ENCODE measurements at places on chromosomes 3 and 15. TPM values are rescaled to one million over a fixed set of nuclear protein-coding genes. Genes with fewer than 3 reads are reported as not detected.

- no peaks in the 10 kb centered on the region for H3K36me3 ChIP-seq
- H3K27me3 ChIP-seq, result no peaks in the 10 kb centered on the region
- H3K4me1 ChIP-seq, result no peaks in the 10 kb centered on the region
- H3K4me3 ChIP-seq, result no peak overlapping the region
- DNase-seq, result no peak
These were observed 260.4 kb upstream of the KCNMB2 start for GRCh38 chr3:178275793-178276192.

GRCh38 chr3:149280671-149281349 is 52.6 kb downstream of the TM4SF18 start:
- H3K27ac ChIP-seq, result no peak overlapping the region
- H3K4me3 ChIP-seq, result no peak overlapping the region
- H3K4me1 ChIP-seq, result no peaks in the 10 kb centered on the region
- H3K27me3 ChIP-seq, result no peaks in the 10 kb centered on the region

GRCh38 chr3:26638113-26638512 is 15.5 kb downstream of the LRRC3B start:
- no peaks in the 10 kb centered on the region for H3K27me3 ChIP-seq
- H3K4me1 ChIP-seq, result no peaks in the 10 kb centered on the region
- no peak overlapping the region for H3K4me3 ChIP-seq
- no peak for DNase-seq
- H3K36me3 ChIP-seq, result no peaks in the 10 kb centered on the region
- no peak overlapping the region for H3K27ac ChIP-seq

DNA sequence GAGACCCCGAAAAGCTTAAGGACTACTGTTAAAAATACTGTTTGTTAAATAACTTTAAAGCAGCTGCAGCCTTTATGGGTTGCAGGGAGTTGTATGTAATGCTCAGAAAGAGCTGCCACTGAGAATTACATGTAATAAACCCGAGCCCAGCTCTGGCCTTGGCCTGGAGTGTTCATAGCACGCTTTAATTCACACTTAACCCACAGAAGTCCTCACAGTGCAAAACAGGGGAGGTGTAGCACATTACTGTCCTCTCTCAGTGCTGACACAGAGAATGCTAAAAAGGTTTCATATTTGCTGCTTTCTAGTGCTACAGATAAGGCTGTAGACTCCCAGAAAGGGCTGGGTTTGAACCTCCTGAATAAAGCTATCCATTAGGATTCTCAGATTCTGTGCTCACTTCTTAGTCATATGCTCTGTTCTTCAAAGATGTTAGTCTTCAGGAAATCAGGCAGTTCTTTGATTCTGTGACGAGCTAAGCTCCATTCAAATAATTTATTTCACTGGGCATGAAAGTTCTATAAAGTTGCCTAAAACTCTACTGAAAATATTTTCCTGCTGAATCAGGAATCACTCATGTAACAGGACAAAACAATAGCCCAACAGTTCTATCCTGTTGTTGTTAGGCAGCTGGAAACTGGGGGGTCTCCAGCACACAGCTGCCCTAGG is 108.0 kb downstream of the SENP2 start:
- H3K36me3 ChIP-seq, result no peaks in the 10 kb centered on the region
- H3K27me3 ChIP-seq, result no peaks in the 10 kb centered on the region
- H3K4me1 ChIP-seq, result no peaks in the 10 kb centered on the region

DNA sequence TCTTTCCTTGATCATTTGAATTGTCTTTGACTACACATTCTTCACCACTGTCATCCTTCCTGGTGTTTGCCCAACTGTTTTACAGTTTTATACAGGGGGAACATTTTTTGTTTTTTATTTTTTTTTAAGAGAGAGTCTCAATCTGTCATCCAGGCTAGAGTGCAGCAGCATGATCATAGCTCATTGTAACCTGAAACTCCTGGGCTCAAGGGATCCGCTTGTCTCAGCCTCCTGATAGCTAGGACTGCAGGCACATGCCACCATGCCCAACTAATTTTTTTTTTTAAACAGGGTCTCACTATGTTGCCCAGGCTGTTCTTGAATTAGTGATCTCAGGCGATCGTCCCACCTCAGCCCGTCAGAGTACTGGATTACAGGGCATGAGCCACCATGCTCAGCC is 222.6 kb downstream of the BBX start:
- no peaks in the 10 kb centered on the region for H3K27me3 ChIP-seq
- no peak overlapping the region for H3K4me3 ChIP-seq

DNA sequence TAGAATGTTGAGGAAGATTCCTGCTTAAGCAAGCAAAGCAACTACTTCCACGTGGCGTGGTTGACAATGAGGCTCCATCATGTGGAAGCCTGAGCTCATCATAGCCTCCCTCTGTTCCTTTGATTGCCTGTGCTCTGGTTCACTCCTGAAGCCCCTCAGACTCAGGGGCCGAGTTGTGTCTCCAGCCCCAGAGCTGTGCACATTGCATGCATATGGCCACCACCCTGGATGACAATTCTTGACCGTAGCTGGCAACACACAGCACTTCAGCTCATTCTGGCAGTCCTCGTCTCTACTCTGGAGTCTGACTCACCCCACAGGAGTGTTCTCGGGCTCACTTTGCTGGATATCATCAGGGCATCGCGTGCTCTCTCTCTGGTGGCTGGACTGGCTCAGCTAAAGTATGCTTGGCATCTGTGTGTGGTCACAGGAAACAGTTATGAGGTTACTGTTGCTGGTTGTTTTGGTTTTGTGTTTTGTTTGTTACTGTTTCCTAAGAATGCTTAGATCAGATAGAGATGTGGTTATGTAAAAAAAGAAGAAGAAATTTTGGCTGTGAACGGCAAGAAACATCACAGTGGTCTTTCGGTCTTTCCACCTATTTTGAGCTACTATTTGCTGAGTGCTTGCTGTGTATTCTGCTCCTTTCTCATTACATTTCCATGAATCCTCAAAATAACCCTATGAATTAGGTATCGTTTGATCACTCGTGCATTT is 41.6 kb upstream of the MRPS22 start:
- no peak for DNase-seq
- H3K27me3 ChIP-seq, result no peaks in the 10 kb centered on the region
- no peaks in the 10 kb centered on the region for H3K4me1 ChIP-seq
- no peak overlapping the region for H3K27ac ChIP-seq

GRCh38 chr3:161295325-161295724 is 74.2 kb downstream of the NMD3 start:
- no peaks in the 10 kb centered on the region for H3K4me1 ChIP-seq
- H3K27me3 ChIP-seq, result no peaks in the 10 kb centered on the region
- no peak overlapping the region for H3K27ac ChIP-seq
- no peak overlapping the region for H3K4me3 ChIP-seq
- no peak for DNase-seq

GRCh38 chr15:73081321-73081958 is 29.2 kb downstream of the NEO1 start:
- DNase-seq, result no peak
- no peaks in the 10 kb centered on the region for H3K4me1 ChIP-seq
- H3K27me3 ChIP-seq, result no peaks in the 10 kb centered on the region

GRCh38 chr3:120684896-120685295 is 2.9 kb upstream of the HGD start:
- DNase-seq, result no peak
- no peaks in the 10 kb centered on the region for H3K27me3 ChIP-seq
- H3K27ac ChIP-seq, result no peak overlapping the region
- H3K4me1 ChIP-seq, result peaks cover 19% of the 10 kb centered on the region
- no peak overlapping the region for H3K4me3 ChIP-seq

DNA sequence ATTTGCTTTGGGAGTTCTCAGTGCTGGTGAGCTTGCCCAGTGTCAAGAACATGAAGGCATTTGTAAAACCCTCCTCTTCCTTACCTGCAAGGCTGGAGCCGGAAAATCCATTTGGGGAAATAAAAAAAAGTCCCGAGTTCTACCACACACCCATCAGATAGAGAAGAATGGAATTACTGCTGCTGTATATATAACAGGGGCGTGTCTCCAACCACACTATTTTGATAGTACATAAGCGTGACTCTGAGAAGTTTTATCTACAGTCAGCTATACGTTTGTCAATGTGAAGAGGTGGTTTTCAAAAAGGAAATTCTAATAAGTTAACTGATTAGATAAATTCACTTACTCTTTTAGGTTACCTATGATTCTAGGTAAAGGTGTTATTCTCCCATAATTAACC is 1.3 kb upstream of the CPA3 start:
- no peak overlapping the region for H3K27ac ChIP-seq
- H3K36me3 ChIP-seq, result no peaks in the 10 kb centered on the region
- H3K4me1 ChIP-seq, result no peaks in the 10 kb centered on the region
- no peak for DNase-seq
- H3K4me3 ChIP-seq, result no peak overlapping the region
- no peaks in the 10 kb centered on the region for H3K27me3 ChIP-seq

- H3K4me3 ChIP-seq, result no peak overlapping the region
- H3K27me3 ChIP-seq, result no peaks in the 10 kb centered on the region
- no peaks in the 10 kb centered on the region for H3K36me3 ChIP-seq
- peak overlapping the region; percentile 30 for H3K27ac ChIP-seq
- DNase-seq, result no peak
These were observed 6.2 kb downstream of the ALPK3 start for GRCh38 chr15:84823282-84823878.

- H3K27ac ChIP-seq, result no peak overlapping the region
- H3K27me3 ChIP-seq, result no peaks in the 10 kb centered on the region
- no peaks in the 10 kb centered on the region for H3K4me1 ChIP-seq
- no peaks in the 10 kb centered on the region for H3K36me3 ChIP-seq
- H3K4me3 ChIP-seq, result no peak overlapping the region
These were observed 378.7 kb downstream of the ZNF385D start for GRCh38 chr3:21372316-21372715.

Gene VIPR1
- total RNA-seq, result 17.5 TPM

Gene TPRG1
- total RNA-seq, result 33.6 TPM

Gene UNC13C
- not detected for total RNA-seq

Gene KNG1
- total RNA-seq, result 1,149 TPM

Gene TM4SF18
- 3.1 TPM for total RNA-seq

Gene SOX2
- total RNA-seq, result not detected

Gene SYNPR
- total RNA-seq, result not detected

Data from right lobe of liver (tissue), 6 donors.